ENCODE measurements at places on chromosomes 5 and 9.
A peak's percentile ranks its signal among the peaks of the same experiment; 100 is the strongest.

- DNase-seq = no peak
These were observed 123.2 kb downstream of the RMI1 start for GRCh38 chr9:84103651-84104377.

DNA sequence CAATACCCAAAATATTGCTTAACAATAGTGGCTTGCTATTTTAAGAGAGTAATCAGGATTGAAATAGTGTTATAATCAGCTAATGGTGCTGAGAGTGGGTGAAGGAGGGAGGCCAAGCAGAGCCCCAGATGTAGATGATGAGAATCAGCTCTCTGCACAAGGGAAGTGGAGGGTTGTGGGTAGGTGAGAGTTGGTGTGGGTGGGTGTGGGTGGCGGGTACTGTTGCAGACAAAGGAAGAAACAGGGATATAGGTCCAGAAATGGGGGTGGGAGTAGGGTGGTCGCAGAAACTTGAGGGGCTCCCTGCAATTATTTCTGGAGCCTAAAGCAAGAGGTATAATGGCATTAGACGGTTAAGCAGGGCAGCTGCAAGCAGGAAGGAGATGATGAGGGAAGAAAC, 7.4 kb upstream of the ADCY2 start:
- DNase-seq = no peak

DNA sequence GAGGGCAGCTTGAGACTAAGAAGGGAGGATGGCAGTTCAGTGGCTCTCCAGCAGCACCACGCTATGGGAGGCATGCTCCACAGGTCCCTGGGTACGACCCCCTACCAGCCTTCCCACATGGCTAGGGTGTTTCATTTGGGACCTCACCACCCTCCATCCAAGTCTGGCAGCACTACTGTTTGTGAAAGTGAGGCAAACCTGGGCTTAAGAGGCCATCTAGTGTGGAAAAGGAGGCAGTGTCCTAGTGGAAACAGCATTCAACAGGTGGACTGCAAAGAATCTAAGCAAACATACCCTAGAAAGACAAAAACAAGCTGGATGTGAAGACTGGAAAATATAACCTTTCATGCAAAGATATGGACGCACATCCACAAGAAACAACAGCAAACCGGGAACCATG, 4.8 kb upstream of the C5orf47 start:
- no peak for DNase-seq

DNA sequence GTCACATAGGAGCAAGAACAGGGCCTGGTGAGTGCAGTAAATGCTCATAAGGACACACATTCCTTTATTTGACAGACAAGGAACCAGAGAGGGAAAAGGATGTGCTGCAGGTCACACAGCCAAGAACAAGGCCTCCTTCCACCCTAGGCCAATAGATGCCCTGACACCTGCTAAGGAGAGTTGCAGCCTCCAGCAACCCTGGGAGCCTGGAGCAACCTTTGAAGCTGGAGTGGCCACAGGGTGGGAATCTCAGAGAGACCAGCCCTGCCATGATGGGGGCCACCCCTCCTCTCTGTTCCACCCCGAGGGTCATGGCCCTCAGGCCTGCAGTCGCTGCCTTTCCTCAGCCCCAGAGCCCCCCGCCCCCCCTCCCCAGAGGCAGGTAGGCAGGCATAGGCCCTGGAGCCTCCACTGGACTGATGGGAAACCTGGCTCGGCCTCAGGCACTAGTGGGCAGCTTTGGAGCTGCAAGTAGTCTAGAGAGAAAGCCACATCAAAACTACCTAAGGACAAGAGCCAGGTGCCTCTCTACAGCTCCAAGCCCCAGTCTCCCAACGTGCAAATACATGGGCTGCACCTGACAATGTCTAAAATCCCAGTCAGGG, 116.1 kb upstream of the SPOCK1 start:
- no peak for DNase-seq

- peak; percentile 14 for DNase-seq
These were observed 37.7 kb downstream of the LAMC3 start for GRCh38 chr9:131046581-131047202.

DNA sequence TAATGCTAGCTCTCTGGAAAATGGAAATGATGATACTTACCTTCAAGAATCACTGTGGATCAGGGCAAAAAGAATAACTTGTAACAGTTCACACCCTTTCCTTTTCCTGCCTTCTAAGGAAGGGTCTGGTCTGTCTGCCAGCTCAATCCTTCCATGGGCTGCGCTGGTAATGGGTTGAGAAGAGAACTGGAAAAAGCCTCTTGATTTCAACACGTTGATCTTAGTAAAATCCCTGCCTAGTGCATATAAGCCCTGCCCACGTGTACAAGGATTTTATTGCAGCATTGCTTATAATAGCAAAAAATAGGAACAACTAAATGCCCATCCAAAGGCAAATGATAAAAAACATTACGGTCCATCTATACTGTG, 20.5 kb downstream of the C1QTNF2 start:
- no peak for DNase-seq

DNA sequence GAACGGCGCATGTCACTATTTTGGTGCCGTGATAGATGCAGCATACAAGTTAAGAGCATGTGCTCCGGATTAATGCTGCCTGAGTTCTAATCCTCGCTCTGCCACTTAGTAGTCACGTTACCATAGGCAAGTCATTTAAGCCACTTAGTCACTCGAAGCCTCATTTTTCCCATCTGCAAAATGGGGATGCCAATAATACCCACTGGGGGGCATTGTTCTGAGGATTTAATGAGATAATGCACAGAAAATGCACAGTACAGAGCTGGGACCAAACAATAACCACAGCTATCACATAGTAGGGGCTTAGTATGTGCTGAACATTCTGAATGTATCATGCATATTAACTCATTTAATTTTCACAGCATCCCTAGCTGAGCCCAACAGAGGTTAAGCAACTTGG, 9.1 kb downstream of the NIPAL4 start:
- no peak for DNase-seq

DNA sequence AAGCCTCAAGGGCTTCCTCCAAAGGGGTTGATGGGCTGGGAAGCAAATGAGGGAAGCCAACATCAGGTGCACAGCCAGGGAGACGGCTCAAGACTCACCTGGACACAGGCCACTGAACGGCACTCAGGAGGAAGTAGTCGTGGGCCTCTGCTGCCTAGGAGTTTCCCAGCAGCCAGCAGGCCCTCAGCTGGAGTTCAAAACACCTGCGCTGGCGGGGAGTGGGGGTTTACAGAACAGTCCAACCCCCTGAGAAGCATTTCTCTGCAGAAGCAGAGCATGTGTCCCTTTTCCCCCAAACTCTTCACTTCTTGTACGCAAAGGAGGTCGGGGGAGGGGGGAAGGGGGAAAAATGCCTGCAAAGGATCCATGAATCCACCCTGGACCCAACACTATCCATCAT, 2.3 kb downstream of the WHRN start:
- DNase-seq = no peak

Measured in fibroblast of skin of left quadriceps (primary cell).